Tibial nerve (tissue), 4 donors: ENCODE measurements at places on chromosomes 7 and 10.

GRCh38 chr10:93656155-93656554 lies 43.8 kb downstream of the PDE6C start:
- no peak for DNase-seq

DNA sequence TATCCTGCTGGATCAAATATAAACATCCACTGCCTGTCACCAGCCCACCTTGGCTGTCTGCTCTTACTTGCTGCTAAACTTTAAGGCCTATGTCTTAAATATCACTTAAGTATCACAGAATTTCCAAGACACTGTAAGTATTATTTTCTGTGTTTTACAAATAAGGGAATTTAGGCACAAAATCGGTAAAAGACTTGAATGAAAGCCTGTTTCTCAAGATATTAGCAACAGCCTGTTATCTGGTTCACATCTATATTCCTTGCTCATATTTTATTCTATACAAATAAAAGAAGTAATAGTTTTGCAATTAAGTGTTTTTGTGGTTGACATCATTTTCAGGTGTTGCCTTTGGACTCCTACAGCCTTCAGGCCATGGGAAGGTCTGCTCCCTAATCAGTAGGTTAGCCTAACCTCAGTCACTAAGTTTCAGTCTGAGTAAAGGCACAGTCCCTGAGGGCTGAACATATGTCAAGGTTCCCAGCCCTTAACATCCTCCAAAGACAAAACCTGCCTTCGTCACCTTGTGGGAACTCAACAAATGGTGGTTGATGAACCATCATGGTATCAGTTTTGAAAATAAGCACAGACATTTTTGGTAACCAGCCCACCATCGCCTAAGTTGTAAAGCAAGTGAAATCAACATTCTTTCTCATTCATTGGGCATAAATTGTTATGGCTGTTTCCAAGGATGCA lies 127.1 kb downstream of the CREB5 start:
- no peak for DNase-seq

DNA sequence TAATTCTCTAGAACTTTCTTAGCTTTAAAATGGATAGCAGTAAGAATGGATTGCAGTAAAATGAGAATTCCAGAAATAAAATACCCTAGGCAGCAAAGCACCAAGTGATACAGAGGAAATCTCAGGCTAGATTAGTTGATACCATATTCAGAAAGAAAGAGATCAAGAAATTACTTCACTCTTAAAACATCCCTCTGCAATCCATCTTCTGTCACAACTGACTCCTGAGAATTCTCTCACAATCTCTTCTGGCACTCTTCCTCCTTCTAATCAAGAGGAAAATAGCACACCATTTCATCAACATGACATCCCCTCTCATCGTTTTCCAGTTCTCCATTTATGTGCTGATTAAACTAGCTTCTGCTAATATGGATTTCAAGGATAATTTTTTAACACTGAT lies 42.2 kb upstream of the LAMB1 start:
- no peak for DNase-seq

DNA sequence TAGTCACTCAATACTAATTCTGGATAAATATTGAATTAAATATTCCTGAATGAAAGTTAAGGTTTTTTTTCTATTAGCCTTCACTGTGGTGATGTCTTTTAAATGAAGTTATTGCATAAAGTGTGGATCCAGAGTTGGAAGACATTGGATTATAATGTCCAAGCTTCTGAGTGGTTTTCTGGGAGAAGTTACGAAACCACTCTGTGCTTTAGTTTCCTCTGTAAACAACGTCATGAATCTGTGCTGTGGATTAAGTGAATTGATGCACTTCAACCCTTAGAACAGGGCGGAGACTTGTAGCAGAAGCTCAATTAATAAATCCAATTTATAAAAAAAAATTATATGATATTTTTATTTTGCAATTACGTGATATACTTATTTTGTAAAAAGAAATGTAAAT lies 271.7 kb downstream of the BICC1 start:
- no peak for DNase-seq

DNA sequence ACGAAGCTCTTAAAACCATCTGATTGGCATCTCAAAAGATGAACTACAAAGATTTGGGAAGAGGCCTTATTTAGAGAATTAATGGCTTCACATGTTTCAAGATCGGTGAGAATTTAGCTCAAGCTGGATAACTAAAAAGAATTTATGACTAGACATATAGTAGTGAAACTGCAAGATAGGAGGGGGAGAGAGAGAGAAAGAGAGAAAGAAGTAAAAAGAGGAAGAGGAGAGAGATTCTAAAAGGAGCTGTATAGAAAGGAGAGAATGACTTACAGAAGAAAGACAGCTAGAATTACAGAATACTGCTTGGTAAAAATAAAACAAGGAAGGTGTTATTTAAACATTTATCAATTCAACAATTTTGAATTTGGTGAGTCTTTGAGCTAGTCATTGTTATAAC lies 592.3 kb downstream of the SH2D4B start:
- DNase-seq, result no peak

DNA sequence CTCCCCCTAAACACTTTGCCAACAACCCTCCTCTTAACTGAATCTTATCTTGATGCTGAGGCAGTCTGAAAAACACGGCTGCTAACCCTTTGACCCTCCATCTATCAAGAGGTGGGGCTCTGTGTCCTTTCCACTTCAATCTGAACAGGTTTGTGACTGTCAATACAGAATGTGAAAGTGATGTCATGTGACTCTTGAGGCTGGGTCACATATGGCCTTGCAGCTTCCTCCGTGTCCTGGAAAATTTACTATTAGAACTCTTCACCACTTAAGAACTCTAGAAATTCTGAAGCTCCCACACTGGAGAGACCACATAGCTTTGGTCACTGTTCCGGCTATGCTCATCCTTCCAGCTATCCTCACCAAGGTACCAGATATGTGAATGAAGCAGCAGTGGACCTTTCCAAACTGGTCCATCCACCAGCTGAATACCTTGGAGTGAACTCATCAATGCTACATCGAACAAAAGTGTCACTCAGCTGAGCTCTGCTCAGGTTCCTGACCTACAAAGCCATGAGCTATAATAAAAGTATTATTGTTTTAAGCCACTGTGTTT lies 30.7 kb upstream of the ASAH2 start:
- DNase-seq, result no peak

- no peak for DNase-seq
Measured at GRCh38 chr7:49776994-49777393, 3.6 kb downstream of the VWC2 start.

- DNase-seq, result no peak
Measured at GRCh38 chr7:2109936-2110609, 122.7 kb downstream of the MAD1L1 start.

DNA sequence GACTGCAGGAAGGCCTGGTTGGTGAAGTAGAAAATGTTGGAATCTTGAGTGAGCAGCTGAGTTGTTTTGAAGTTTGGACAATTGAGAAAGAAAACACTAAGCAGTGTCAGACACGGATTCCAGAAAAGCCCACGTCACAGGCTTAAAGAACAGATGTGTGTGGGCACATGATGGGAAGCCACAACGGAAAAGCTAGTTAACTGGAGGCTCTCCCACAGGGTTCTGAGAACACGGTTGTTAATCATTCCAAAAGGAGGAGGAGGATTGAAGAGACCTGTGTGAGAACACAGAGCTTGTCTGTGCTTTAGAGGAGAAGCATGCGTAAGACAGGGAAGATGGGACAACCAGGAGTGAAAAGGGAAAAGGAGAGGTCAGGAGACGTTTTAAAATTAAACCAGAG lies 42.6 kb downstream of the SHH start:
- peak; percentile 24 for DNase-seq

DNA sequence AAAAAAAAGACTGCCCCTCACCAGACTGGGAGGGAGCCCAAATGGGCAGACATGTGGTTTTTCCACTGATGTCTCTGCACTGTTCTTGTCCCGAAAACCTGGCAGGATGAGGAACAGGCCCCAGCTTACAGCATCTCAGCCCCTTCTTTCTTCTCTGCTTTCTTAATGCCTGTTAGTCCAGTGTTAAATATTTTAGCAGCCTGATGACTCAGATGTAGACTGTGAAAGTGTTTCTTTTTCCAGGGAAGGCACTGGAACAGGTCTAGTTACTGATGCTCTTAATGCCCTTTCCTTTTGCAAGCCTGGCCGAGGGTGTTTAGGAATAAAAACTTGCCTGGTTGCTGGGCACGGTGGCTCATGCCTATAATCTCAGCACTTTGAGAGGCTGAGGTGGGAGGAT lies 107.7 kb downstream of the TACC2 start:
- no peak for DNase-seq

GRCh38 chr10:46216003-46216634 lies 70.7 kb upstream of the ANTXRL start:
- DNase-seq, result no peak

GRCh38 chr7:39888171-39888853 lies 61.7 kb upstream of the CDK13 start:
- no peak for DNase-seq

DNA sequence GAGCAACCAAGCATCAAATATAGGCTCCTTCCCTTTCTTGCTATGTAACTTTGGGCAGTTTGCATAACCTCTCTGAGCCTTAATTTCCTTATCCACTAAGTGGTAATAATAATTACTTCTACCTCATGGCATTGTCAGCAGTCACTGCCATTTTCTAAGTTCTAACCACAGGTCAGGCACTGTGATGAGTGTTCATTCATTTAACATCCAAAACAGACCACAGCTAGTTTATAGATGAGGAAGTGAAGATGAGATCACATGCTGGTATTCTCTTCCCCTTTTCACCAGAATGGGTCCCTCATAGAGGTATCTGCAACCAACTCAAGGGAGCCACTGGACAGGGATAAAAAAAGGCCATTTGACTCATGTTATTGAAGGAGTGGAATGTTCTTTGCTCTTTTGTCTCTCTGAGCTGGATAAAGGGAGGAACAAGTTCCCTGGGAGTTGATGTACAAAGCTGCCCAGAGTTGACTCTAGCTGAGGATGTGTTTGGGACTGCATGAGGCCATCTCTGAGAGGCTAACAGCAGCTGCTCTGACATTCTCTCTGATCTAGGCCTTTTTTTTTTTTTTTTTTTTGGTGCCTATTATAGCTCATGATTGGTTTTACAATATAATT lies 65.0 kb downstream of the DNAJC12 start:
- no peak for DNase-seq

GRCh38 chr7:90625562-90625961 lies 29.4 kb downstream of the CDK14 start:
- no peak for DNase-seq
